Suprapubic skin (tissue), 4 donors: ENCODE measurements at places on chromosomes 3 and 15. TPM values are rescaled to one million over a fixed set of nuclear protein-coding genes. Genes with fewer than 3 reads are reported as not detected.

HCLS1 gene
- total RNA-seq: 7.2 TPM

HHATL gene
- not detected for total RNA-seq

MYH15 gene
- 0.17 TPM for total RNA-seq

FOXB1 gene
- not detected for total RNA-seq
